Coronary artery (tissue), 2 donors: ENCODE measurements at places on chromosomes 2 and 18.

DNA sequence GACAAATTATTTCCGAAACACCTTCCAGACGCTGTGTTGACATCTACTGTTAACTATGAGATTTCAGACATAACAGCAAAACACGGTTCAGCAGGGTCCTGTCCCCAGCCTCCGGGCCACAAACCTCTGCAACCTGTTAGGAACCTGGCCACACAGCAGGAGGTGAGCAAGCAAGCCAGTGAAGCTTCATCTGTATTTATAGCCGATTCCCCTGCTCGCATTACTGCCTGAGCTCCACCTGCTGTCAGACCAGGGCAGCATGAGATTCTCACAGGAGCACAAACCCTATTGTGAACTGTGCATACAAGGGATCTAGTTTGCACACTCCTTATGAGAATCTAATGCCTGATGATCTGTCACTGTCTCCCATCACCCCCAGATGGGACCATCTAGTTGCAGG is 31.1 kb downstream of the NDUFA10 start:
- DNase-seq: no peak

- DNase-seq: no peak
These were observed 22.8 kb upstream of the TTN start for GRCh38 chr2:178829981-178830380.

GRCh38 chr2:187964746-187965145 is 326.9 kb upstream of the GULP1 start:
- DNase-seq: no peak

- DNase-seq: peak; percentile 36
These were observed 296.8 kb upstream of the HDAC4 start for GRCh38 chr2:239697399-239698164.

DNA sequence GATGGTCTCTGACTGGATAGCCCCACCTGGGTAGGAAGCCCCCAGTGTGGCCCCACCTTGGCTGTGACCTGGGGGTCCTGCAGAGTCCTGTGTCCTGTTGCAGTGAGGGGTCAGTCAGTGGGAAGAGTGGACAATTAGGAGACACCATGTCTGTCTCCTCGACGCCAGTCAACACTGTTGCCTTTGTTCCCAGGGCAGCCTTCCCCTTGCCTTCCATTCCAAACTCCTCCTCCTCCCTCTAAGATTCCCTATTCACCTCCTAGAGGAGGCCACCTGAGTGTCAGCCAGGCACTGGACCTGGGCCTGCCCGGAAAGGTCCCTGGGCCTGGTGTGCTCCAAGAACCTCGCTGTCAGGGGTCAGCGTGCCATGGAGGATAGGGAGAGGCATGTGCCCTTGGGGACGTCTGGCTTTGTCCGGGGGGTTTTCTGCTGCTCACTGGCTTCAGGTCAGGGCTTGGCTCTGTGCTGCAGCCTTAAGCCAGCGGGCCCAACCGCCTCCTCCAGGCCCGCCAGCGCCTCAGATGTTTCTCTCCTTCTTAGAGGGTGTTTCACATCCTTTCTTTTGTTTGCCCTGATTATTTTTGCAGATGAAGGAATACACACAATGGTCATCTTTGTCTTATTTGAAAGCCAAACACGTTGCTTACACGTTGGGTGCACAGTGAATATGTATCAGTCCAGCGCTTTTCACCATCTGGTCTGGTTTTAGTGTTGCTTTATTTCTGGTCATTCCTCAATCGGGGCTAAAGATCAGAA is 68.9 kb downstream of the HPCAL1 start:
- no peak for DNase-seq

DNA sequence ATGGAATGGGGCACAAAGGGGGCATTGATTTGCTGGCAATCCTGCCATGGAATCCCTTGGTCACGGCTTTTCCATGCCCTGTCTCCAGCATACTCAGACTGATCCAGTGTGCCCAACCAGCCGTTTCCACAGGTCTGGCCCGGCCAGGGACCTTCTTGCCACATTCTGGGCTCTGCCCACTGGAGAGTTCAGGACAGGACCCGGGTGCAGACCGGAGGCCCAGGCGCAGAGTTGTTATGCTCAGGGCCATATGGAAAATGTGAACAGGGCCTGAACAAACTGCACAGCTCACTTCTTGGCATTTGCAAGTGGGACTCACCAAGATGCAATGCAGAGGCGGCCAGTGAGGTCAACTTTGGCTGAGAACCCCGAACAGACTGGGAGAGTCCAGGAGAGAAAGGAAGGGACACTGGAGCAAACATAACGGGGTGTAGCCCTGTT is 15.6 kb upstream of the ASAP2 start:
- DNase-seq: peak; percentile 98

DNA sequence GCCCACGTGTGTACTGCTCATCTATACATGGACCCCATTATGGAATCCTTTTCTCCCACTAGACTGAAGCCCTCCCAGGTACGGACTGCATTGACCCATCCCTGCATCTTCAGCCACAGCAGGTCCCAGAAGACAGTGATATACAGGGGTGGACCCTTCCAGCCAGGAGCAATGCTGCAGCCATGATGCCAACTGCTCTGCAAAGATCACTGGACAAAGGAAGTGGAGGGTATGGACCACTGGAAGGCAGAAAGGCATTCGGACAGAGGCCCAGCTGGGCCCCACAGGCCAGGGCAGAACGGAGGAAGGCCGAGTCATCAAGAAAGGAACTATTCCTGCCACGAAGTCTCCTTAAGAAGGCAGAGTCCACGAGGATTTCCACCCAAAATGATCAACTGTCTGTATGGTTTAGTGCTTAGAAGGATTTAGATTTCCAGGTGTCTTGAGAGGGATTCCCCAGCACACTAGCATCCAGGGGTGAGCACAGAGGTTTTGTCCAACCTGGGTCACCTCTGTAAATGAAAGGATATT is 93.4 kb downstream of the TWIST2 start:
- DNase-seq: no peak
